ENCODE measurements at places on chromosomes 1 and 21.

- no peak for DNase-seq
These were observed 151.7 kb upstream of the COA6 start for GRCh38 chr1:234221601-234222000.

GRCh38 chr1:3963554-3963953 is 63.5 kb upstream of the C1orf174 start:
- no peak for DNase-seq

DNA sequence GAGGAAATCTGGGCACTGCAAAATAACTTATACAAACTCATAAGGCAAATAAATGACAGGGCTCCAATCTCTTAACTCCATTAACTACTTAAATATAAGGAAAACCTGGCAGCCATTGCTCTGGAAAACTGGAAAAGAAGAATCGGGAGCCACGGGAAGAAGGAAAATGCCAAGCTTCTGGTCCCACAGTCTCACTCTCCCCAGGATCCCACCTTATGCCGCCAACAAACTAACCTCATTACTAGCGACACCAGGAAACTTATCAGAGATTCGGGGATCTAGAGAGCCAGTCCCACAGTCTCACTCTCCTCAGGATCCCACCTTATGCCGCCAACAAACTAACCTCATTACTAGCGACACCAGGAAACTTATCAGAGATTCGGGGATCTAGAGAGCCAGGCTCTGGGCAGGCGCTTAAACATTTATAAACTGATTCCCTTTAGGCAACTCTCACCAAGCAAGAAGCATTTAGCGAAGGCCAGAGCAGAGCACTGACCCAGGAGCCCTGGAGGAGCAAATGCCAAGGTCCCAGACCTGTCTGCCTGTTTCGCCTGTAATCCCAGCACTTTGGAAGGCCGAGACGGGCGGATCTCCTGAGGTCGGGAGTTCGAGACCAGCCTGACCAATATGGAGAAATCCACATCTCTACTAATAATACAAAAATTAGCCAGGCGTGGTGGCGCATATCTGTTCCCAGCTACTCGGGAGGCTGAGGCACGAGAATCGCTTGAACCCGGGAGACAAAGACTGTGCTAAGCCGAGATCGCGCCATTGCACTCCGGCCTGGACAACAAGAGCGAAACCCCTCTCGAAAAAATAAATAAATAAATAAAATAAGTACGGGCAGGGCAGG is 720 bp downstream of the PSMB2 start:
- DNase-seq = no peak

DNA sequence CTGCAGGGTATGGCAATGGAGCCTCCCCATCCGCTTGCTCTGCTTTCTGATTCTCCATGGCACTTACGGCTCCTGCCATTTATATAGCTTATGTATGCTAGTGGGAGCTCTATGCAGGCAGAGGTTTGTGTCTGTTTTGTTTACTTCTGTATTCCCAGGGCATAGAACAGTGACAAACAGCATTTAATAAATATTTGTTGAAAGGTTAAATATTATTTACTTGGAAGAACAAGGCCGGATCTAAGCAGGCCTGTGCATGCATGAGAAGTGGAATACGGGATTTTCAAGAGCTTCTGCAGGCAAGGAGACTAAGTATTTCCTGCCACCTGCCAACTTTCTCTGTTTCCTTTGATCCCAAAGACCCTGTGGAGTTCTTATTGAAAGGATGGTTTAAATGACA is 90.7 kb downstream of the XCL2 start:
- DNase-seq = no peak

DNA sequence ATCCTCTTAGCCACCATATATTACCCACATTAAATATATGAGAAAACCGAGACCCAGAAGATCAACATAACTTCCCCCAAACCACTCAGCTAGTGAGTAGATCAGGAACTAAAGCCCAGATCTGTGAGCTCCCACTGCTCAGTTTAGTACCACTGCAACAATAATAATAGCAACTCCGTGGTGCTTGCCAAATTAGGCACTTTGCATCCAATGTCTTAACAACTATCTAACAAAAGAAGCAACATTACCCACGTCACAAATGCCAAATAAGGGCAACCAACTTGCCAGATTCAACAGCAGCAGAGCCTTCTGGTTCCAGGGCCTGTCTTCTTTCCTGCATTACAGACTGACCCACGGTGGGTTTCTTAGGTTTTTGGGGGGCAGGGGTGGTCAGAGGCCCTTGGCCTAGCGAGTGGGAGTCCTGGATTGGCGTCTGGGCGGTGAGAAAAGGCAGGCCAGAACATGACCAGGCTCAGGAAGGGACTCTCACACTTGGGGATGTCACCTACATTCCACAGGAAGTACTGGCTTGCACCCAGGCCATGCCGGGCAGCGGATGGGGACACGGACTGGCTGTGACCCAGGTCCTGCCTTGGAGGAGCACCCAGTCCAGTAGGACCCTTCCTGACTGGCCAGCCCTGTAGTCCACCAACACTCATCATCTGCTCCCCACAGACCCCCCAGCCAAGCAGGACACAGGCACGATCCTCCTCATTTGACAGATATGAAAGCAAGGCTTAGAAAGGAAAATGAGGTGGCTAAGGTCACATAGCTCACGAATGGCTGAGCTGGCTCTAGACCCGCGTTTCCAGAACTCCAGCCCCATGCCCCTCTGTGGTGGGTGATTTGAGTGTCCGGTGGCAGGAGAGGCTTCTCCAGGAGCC is 4.6 kb downstream of the HCRTR1 start:
- DNase-seq = no peak

- no peak for DNase-seq
These were observed 18.3 kb downstream of the ATP2B4 start for GRCh38 chr1:203644661-203645510.

GRCh38 chr1:225413708-225414375 is 14.0 kb downstream of the LBR start:
- DNase-seq = no peak
